ENCODE measurements at places on chromosomes 3 and 15.

DNA sequence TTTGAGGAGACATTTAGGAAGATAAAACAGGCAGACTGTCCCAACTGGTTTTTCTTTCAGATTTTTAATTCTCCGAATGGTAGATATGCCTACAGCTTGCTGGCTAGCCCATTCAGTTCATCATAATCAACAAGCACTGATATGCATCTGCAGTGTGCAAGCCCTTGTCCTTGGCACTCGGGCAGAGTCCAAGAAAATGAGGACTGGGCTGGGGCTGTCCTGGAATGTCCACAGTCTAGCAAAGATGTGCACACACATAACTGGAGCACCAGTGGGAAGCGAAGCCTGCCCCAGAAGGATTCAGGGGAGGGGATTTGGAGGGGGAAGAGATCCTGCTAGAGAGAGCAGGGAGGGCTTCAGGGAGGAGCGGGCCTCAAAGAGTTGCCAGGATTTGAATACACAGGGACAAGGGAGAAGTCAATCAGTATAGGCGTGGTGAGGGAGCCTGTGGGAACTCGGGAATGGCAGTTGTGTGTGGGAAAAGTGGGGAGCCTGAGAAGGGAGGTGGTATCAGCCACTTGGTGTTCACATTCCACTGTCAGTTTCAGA is 8.7 kb downstream of the FAH start:
- no peak for DNase-seq

- DNase-seq = no peak
These were observed 3.4 kb downstream of the FYCO1 start for GRCh38 chr3:45992133-45992729.

DNA sequence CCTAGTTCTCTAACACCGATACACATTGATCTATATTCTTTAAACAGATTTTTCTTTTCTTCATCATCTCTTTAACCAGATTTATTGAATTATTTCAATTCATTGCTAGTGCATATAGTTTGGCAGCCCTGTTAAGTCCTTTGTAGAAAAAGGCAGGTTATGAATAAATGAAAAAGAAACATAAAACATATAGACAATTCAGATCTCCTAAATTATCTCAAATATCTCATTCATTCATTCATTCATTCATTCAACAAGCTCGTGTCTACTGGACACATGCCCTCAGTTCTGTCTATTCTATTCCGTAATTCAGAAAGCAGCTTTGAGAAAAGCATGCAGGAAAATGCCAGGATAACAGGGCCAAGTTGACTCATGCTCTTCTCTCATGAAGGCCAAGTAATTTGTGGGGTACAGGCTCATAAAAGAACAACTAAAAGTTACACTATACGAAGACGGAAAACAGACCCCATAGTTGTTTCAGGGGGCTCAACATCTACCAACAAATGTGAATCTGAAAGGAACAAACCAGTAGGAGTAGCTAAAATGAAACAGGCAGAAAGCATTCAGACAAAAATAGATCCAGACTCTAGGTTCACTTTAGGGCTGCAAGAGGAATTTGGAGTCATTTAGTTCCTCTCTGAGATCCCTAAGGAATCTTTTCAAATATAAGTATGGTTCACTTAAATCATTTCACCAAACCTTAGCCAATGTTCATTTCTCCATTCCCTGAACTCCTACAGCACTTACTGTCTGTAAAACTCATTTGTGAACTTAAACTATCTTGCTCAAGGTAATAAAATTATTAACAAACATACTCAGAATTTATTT is 7.5 kb downstream of the ZNF148 start:
- DNase-seq = no peak

GRCh38 chr15:48020166-48020565 is 100.6 kb upstream of the SLC24A5 start:
- no peak for DNase-seq

DNA sequence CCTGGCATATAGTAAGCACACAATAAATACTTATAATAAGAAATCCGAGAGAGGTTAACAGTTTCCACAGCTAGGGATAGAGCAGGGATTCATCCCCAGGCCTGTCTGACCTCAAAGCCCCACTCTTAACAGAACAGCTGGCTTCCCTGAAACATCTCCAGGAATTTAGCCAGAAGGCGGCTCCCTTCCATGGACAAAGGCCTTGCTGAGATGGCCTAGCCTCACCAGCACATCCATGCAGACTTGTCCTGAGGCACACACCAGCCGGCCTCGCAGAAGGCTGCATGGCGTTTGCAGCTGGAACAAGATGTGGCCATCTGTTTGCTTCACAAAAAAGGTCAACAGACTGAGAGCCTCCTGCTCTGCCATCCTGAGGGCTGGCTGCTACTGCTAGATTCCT is 245.4 kb downstream of the SLCO3A1 start:
- DNase-seq = no peak

DNA sequence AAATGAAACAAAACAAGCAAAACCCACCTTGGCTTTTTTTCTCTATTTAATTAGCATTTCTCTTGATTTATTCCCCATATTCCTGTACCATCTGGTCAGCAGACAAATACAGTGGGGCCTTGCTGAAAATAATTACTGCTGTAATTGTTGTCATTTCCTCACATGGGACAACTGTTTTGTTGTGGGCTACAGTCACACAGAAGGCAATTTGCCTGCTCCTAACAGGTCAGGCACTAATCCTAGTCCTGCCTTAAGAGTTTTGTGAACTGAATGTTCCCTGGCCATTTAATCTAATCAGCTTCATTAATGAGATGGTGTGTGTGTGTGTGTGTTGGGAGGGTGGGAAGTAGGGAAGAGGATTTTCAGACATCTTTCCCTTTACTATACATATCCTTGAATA is 11.6 kb downstream of the TRPC1 start:
- DNase-seq = peak; percentile 11

DNA sequence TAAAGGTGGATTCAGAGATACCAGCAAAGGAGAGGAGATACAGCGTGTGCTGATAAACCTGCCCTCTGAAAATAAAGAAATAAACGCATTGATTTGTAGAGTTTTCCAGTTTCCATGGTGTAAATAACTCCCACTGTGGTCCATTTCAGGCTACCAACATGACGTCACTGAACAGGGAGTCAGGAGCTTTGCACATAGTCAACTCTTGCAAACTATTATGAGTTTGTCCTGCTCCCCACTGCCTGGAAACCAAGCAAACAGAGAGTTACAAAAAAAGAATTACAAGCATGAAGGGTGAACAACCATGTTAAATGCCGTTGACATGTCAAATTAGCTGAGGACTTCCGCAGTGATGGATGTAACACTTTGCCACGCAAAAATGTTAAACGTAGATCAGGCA is 70.4 kb upstream of the GATA2 start:
- no peak for DNase-seq

DNA sequence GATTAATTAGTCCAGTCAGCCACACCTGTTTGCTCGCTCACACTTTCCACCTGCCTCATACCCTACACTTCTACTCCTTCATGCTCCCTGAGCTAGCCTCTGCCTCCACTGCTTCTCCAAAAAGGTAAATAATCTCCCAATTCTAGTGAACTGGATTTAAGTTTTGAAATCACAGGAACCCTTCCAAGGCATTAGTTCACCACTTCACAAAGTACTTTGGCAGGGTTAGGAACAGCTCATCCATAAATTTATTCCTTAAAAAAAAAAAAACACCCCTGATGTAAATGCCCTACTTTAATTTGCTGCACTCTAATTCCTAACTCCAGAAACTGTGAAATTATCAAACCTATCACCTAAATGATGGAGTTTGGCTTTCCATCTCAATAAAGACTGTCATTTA is 58.3 kb downstream of the GADL1 start:
- DNase-seq = no peak

DNA sequence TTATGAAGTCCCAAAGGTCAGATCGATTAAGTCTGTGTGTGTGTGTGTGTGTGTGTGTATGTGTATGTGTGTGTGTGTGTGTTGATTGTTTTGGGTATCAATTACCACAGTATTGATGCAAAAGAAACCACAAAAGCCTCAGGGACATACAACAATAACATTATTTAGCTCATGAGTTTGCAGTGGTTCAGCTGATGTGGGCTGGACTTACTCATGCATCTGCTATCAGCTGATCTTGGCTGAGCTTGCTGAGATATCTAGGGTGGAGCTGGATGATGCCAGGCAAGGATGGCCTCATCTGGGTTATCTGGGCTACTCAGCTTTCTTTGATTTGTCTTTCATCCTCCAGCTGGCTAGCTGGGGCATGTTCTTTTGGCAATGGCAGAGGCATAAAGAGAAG is 82.4 kb upstream of the PRR23C start:
- DNase-seq = no peak

GRCh38 chr15:69760890-69761568 is 308.4 kb downstream of the RPLP1 start:
- no peak for DNase-seq

- no peak for DNase-seq
These were observed 6.4 kb upstream of the FMN1 start for GRCh38 chr15:33200903-33201302.

DNA sequence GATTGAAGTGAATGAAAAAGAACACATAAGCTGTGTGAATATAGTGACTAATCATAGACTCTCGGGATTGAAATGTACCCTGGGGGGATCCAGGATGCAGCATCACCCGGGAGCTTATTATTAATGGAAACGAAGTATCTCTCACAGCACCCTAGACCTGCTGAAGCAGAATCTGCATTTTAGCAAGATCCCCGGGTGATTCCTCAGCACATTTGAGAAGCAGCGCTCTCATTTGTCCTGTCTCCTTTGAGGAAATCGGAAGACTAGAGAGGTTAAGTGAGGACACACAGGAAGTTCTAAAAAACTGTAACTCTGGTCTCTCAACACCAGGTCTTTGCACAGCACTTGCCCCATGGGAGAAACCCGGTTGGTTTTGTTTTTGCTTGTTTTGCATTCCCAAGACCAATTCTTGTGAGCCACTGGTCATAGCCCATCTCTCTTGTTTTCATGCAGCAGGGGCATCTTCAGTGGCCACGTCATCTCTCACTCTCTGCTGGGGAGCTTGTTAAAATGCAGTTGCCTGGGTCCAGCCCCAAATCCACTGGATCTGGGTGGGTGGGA is 30.2 kb downstream of the ZNF710 start:
- DNase-seq = no peak

Measured in G401 (cell line).